ENCODE measurements at places on chromosomes 16 and 17.

DNA sequence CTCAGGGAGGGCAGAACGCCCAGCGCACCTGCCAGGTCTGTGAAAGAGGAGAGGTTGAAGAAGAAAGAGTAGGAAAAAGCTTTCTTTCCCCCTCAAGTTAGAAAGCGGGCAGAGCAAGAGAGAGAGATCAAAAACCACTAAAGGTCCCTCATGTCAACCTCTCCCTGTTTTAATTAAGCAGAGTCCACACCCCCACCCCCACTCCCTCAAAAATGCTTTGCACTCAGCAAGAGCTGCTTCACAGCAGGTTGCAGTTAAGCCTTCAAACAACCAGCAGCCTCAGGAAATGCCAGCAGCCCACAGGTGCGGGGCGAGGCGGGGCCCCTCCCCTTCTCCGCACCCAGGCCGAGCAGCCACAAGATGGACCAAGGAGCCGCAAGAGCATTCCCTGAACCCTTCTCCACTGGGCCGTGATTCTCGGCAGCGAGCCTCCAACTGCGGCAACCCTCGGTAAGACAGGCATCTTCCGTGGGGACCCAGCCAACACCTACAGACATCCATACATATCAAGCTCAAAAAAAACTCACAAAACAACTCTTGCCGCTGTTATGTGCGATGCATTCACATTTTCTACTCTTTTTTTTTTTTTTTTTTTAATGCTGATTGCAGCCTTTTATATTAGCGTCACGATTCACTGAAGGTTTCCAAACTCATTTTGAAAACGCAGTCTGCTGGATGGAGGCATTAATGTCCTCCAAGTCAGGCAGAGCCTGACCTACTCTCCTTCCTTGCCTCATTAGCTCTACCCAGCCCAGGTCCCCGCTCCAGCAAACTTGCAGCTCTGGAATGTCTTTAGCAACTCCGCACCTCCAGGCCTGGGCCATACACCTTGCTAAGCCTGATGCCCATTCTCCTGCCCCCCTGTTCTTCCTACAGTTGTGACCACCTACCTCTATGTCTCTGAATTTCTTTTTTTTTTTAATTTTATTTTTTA is 66.1 kb downstream of the AXIN2 start:
- no peak for DNase-seq

- DNase-seq, result no peak
These were observed 46.0 kb downstream of the HNF1B start for GRCh38 chr17:37698911-37699255.

GRCh38 chr16:57203451-57203850 is 17.3 kb downstream of the RSPRY1 start:
- DNase-seq, result no peak

DNA sequence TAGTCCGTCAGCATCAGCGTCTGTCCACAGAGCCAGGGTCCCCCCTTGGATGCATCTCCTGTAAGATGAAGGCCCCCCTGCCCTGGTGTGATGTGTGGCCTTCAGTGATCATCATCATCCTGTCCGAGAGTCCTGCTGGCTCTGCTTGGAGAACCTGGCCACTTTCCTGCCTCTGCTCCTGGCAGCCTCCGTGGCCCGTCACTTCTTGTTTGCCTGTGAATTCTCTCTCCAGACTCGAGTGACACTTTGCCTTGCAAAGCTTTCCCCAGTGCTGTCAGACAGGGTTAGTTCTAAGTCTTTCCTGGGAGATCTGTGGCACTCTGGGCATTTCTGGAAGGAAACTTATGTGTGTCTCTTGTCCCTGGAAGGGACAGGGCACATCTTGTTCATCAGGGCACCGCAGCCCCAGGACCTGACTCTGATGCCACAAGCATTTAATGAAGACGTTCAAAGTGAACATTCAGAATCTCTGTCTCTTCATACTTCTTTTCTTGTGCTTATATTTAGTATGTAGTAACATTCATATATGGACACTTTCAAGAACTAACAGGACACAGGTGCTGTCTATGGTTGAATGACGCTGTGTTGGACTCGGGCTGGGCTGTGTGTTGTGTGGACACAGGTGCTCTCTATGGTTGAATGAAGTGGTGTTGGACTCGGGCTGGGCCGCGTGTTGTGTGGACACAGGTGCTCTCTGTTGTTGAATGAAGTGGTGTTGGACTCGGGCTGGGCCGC is 68.5 kb downstream of the RPTOR start:
- no peak for DNase-seq

GRCh38 chr17:36921095-36921851 is 16.0 kb upstream of the LHX1 start:
- DNase-seq, result no peak

GRCh38 chr16:10282367-10282766 is 100.1 kb upstream of the GRIN2A start:
- DNase-seq, result no peak

DNA sequence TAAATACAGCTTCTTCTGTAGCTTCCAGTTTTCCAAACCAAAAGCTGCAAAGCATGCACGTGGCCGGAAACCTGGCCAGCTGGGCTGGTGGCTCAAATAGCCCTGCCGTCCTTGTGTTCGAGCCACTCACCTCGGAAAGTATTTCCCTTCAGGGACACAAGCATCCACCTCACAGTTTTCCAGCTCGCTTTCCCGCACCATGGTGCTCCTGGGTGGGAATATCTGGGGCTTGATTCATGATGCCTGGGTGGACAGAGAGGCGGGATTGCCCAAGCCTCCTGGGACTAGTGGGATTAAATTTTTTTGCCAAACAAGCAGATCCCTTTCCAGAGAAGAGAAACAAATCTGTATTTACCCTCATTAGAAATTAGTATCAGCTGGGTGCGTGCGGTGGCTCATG is 7.1 kb upstream of the MVD start:
- no peak for DNase-seq

- no peak for DNase-seq
These were observed 668 bp downstream of the MMP15 start for GRCh38 chr16:58026139-58026704.

DNA sequence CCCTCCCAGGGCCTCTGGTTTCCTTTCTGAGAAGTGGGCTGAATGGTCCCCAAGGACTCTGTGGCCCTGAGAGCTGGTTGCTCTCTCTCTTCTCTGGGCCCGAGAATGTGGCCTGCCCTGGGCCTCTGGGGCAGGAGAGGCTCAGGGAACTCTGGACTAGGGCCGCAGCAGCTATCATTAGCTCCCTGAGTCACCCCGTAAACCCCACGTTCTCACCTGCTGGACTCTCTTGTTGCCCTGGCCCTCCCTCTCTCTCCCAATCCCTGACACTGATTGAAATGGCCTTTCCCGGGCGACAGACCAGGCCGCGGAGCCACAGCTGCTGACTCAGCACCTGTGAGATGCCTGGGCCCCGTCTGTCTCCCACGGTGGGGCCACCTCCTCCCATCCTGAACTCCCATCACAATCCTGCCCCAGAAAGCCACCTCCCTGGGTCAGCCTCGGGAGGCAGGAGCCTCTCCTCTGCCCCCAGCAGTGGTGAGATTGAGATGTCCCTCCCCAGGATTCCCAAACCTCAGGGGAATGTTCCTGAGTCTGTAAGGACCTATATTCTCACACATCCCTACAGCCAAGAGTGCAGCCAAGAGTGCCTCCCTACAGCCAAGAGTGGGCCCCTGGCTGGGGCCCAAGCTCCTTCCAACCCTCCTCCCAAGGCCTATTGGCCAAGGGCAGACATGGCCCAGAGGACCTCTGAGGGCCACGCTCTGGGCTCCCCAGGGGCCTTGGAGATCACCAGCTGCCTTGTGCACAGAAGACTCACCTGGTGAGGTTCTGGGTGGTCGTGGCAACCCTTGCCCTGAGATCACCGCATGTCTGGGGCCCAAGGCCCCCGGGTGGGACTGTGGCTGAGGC is 470 bp downstream of the TRPV3 start:
- no peak for DNase-seq

- no peak for DNase-seq
These were observed 1.4 kb upstream of the CHST4 start for GRCh38 chr16:71524566-71525553.

DNA sequence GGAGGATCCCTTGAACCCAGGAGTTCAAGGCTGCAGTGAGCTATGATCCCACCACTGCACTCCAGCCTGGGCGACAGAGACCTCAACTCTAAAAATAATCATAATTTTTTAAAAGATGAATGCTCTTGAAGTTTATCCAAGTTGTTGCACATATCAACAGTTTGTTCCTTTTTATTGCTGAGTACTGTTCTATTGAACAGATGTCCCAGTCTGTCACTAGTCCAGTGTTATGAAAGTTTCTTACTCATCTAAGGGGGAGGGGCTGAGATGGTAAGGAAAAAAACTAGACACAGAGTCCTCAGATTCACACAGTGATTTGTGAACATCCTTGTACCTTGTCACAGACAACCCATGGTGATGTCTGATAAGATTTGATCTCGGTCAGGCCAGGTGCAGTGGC is 3.9 kb downstream of the ACAP1 start:
- no peak for DNase-seq

DNA sequence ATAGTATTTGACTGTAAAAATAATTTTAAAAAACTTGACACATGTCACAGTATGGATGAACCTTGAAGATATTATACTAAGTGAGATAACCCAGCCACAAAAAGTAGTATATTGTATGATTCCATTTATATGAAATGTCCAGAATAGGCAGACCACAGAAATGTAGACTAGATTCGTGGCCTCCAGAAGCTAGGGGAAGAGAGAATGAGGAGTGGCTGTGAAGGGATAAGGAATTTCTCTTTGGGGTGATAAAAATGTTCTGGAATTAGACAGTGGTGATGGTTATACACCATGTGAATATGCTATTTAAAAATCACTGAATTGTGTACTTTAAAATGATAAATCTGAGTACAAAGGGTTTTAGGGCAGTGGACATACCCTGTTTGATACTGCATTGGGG is 253.1 kb upstream of the DYNLRB2 start:
- no peak for DNase-seq

DNA sequence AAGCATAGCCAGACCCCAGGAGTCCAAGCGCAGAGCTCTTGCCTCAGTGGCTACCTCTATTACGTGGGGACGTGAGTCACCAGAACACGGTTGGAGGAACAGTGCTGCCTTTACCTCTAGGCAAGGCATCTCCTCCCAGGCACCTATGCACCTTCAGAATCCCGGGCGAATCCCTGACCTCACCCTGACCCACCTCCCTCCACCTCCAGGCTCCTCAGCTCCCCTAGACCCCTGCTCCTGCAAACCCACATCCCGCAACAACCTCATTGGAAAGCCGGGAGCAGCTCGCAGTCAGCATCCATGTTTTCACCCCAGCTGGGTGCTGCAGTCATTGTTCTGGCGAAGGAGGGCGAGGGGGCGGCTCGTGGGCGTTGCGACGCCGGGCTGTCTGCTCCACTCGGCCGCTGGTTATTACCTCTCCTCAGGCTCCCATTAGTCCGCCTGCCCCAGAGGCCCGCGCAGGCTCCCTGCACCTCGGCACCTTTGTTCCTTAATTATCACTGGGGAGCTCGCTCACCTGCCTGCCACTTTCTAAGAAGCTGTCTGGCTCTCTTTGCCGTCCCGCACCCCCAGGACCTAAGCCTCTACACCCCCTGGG is 24.6 kb upstream of the DLX4 start:
- DNase-seq, result no peak

DNA sequence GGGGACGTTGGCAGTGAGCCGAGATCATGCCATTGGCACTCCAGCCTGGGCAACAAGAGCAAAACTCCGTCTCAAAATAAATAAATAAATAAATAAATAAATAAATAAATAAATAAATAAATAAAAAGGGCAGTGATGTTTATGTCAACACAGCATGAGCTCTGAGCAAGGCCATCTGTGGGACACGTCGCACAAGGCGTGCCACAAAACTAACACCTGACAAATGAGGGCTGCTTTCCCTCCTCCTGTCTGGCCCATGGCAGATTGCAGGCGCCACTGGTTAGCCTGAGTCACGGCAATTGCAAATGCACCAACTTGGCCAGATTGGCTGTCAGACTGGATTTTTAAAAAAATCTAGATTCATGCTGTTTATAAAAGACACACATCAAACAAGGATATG is 25.9 kb upstream of the SPNS3 start:
- no peak for DNase-seq

DNA sequence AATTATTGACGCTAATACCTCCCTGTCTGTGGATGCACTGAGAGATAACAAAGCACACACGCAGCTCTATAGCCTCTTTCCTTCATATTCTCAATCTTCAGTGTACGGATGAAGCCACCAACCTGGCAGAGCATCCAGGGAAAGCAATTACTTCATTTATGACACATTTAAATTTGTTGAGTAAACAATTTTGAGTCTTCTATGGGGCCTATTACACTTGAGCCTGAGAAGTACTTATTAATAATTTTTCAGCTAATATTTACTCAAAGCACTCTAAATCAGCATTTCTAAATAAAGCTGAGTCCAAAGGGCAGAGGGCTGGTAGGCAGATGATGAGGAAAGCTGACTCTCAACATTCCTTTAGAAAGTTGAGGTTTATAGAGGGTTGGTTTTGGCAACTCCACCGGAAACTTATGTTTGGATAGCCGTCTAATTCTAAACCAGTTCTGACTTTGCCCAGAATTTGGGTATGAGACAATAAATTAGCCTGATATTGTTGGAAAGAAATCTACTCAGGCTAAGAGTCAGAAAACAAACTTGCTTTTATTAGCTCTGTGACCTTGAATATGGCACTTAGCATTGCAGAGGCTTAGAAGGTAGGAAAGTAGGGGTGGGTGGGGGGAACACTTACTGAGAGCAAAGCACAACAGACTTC is 643.5 kb downstream of the CDH11 start:
- peak; percentile 62 for DNase-seq

DNA sequence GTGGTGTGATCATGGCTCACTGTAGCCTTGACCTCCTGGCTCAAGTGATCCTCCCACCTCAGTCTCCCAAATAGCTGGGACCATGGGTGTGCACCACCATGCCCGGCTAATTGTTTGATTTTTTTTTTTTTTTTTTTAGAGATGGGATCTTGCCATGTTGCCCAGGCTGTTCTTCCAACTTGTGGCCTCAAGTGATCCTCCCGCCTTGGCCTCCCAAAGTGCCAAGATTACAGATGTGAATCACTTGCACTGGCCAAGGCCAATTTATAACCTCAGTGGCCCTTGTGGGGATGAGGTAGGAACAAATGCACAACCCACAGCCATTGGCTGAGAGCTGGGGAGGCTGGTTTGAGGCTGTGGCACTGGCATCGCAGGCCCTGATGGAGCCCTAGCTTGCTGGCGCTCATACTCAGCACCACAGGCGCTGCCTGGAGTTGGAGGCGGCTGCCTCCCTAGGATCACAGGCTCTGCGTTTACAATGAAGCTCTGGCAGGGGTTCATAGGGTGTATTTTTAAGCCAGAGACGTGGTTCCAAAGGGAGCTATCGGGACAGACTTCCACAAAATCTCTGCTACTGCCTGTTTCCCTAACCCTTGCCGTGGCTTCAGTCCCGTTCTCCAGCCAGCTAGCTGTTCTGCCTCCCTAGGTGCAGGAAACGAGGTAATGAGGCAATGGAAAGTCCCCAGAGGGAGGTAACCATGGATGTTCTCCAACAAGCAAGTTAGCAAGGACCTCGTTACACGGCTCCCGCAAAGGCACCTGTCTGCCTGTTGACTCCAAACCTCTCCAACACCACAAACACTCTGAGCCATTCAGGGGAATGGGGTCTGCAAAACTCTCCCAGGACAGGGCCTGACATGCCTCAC is 2.9 kb downstream of the ABCA3 start:
- DNase-seq, result no peak
